NCI-H1694 treated with DMSO at 0.1 percent for 48 hours (cell line): ENCODE measurements at places on chromosomes 3 and 15.

DNA sequence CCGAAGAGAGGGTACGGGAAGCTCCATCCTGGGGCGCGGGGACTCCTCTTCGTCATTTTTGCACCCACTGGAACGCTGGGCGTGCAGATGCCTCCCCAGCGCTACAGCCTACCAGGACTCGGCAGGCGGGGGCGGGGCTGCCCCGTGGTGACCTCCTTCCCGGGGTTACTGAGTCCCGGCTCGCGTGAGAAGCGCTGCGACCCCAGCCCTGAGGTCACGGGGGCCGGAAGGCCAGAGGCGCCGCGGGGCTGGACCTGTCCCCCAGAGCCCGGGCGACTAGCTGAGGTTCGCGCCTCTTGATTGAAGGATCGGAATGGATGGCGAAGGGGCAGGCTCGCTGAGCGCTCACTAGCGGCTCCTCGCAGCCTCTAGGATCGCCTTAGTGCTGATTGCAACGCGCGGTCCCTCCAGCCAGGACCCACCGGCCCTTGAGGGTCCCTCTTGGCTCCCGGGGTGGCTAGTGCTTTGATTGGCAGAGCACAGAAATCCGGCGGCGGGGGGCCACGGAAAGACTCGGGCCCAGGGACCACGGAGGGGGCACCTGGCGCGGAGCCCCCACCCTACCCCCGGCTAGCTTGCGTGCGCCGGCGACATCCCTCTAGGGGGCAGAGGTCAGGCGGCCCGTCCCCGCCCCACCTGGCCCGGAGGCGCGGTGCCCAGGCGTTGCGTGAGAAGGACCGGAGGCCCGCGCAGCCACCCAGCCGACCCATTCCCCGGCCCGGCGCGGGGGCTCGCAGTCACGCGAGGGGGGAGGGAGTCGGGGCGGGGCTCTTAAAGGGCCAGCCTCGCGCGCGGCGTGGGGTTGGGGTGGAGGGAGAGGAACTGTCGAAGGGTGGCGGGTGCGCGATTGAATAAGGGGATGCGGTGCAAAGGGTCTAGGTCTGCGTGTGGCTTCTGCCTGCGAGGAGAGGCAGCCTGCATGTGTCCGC, 781 bp upstream of the CYP1A1 start:
- DNase-seq: no peak

DNA sequence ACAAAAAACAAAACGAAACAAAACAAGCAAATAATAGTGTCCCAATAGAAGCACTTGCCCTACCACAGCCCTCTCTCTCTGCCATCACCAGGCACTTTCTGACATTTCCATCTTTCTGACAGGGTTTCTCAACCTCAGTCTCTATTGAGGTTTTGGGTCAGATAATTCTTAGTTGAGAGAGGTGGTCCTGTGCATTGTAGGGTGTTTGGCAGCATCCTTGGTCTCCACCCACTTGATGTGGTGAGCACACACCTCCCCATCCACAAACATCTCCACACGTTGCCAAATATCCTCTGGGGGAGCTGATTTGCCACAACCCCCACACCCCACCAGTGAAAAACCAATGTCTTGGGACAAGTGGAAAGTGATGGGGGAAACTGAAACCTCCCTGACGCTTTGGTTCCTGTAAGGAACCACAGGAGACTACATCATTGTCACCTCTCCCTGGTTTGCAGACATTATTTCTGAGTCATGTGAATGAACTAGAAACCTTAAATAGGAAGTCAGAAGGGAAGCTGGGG, 733.7 kb upstream of the CFAP20DC start:
- no peak for DNase-seq

- no peak for DNase-seq
These were observed 684 bp upstream of the RPS27L start for GRCh38 chr15:63157891-63158431.

DNA sequence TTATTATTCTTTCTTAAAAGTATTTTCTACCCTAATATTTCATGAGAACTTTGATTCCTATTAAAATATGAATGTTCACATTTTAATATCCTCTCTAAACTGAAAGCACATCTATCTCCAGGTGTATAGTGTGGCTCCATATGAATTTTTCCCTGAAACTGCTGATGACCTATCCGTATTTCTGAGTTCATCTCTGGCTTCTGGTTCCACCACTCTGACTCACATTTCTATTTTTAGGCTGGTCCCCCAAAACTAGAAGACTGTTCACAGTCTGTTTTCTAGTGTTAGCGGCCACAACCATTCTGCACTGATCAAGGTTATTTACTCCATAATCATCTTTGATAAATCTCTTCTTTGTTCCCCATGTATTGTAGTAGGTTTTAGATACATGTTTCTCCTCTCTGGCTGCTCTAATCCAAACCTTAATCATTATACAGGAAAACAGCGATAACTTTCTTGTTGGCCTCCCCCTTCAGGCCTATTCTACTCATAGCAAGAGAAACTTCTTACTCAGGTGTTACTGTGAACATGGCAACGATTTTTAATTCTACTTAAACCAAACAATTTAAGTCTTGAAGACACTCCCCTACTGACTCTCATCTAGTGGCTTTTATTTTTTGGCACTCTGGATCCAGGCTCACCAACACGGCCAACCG, 12.8 kb downstream of the ADPGK start:
- DNase-seq: no peak

DNA sequence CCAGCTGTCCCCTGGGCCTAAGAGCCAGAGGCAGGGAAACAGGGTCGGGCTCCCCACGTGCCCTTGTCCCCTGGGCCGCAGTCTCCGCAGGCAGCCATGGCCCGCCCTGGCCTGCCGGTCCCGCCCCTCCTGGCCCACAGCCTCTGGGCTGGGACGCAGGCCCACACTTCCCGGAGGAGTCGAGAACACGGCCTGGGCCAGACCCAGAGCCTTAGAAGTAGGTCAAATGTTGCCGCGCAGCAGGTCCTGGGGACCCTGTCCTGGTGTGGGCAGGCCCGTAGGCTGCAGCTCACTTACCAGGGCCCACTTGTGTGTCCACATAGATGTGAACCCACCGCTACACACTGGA, 4.3 kb upstream of the MYL3 start:
- no peak for DNase-seq

GRCh38 chr3:169448501-169448900, 215.0 kb downstream of the MECOM start:
- no peak for DNase-seq

DNA sequence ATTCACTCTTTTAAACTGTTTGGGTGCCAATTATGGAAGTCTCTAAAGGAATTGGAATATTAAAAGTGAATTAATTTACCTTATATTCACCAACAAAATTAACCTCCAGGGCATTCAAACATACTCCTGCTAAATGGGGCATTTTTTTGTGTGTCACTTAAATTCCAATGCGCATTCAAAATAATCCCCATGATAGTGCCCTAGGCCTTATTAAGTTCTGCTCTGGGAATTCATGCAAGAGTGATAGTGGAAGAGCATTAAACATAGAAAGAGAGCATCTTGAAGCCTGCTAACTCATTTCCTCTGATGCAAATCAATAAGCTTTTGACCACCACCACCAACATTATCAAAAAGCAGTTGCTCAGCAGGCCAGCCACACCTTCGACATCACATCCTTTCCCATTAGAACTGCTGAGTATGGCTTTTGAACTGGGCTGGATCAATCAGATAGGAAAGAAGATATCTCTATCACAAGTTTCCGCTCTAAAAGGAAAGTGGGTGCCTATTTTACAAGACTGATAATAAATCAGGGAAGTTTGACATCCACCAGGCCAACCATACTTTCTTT, 156.7 kb downstream of the TMCO5A start:
- DNase-seq: no peak

GRCh38 chr3:25481386-25481785, 53.3 kb downstream of the RARB start:
- DNase-seq: no peak

DNA sequence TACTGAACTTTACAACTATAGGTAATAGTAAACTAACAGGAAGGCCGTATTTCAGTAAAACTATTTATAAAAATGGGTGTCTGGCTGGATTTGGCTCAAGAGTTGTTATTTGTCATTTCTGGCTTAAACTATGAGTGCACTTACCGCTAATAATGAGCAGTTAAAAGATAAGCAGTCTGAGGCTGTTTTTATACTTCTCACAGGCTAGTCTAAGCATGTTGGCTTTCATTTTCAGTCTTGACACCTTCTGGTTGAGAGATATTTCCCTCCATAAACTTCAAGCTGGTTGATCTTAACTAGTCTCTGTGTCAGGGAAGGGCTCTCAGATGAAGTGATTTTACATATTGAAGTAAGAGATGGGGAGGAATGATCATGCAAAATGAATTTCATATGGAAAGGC, 96.1 kb downstream of the RSRC1 start:
- DNase-seq: no peak

GRCh38 chr3:129663930-129664646, 57.6 kb upstream of the PLXND1 start:
- no peak for DNase-seq

DNA sequence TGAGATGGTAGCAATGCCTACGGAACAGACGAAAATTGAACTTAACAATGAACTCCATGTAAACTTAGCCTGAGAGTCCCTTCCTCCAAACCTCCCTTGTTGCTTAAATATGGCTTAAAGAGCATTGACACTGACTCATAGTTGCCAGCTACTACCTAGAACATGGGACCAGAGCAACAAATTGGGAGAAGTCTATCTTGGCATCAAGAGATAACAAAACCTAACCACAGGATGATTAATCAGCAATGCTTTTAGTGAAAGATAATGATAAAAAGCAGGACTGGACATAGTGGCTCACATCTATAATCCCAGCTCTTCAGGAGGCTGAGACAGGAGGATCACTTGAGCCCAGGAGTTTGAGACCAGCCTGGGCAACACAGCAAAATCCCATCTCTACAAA, 117.8 kb upstream of the MNS1 start:
- no peak for DNase-seq

DNA sequence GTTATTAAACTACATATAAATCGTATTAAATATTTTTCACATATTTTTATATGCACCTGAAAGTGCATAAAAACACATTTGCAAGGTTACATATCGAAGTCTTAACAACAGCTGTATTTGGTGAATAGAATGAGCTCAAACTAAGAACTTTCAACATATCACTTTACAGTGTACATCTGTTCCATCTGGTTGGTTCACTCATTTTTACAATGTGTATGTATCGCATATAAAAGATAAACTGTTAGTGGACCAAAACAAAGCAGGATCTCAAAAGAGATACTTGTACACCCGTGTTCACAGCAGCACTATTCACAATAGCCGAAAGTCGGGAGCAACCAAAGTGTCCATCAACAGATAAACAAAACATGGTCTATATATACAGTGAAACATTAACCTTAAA, 55.8 kb downstream of the TBL1XR1 start:
- no peak for DNase-seq

DNA sequence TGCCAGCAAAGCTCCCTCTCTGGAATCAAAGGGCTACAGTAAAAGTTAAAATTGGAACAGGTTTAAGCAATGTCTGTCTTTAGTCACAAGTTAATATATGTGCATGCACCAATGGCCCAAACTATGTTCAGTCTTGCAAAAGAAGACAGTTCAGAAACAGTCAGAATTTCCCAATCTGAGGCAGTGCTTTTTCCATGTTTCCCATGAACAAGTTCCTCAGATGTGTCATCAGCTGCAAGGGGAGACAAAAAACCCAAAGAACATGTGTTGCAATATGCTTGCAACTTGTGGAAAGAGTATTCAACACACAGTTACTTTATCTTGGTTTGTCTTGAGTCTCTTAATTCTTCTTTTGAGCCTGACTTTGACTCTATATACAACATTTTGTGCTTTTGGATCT, 148.4 kb downstream of the USP13 start:
- no peak for DNase-seq

DNA sequence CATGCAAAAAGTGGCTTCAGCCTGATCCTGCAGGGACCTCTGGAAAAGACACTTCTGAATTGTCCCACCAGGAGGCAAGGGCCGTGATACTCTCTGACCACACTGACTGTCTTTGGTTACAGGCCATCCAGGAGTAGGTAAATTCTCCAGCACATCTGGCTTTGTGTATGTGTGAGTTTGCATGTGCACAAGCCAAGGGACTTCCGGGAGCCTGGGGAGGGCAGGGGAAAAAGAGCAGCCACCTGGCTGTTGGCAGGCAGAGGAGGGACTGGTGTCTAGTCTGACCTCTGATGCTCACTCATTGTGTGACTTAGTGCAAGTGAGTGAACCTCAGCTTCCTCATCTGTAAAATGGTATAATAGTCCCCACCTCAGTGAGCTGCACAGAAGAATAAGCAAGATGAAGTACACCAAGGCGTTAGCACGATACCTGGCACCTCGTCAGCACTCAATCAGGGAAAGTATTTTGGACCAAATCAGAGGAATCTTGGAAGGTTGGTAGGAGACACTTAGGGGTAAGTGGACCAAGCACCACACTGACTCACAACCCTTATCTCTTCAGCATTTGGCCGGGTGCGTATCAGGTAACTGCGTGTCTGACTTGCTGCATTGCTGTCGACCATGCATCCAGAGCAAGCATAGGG, 19.1 kb downstream of the KLHL6 start:
- DNase-seq: no peak

GRCh38 chr3:127651516-127652172, 21.1 kb upstream of the ABTB1 start:
- no peak for DNase-seq

- DNase-seq: no peak
These were observed 69.9 kb downstream of the FILIP1L start for GRCh38 chr3:100044369-100044768.

- DNase-seq: no peak
These were observed 11.7 kb upstream of the MBNL1 start for GRCh38 chr3:152256851-152257562.

DNA sequence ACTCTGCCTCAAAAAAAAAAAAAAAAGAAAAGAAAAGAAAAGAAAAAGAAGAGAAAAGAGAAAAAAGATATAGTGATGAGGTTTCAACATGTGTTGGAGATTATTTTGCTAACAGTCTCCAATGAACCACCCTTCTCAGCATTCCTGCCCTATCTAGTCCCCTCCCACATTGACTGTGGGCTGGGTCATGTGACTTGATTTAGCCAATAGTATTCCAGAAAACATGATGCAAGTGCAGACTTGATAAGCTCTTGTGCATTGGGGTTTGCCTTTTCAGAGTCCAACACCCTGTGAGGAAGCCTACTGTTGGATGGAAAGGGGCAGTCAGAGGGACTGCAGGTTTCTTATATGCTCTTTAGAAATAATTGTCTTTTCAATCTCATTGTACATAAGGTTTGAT, 37.8 kb upstream of the MED12L start:
- DNase-seq: no peak

GRCh38 chr3:139136469-139137202, 91.9 kb upstream of the PRR23C start:
- DNase-seq: no peak

DNA sequence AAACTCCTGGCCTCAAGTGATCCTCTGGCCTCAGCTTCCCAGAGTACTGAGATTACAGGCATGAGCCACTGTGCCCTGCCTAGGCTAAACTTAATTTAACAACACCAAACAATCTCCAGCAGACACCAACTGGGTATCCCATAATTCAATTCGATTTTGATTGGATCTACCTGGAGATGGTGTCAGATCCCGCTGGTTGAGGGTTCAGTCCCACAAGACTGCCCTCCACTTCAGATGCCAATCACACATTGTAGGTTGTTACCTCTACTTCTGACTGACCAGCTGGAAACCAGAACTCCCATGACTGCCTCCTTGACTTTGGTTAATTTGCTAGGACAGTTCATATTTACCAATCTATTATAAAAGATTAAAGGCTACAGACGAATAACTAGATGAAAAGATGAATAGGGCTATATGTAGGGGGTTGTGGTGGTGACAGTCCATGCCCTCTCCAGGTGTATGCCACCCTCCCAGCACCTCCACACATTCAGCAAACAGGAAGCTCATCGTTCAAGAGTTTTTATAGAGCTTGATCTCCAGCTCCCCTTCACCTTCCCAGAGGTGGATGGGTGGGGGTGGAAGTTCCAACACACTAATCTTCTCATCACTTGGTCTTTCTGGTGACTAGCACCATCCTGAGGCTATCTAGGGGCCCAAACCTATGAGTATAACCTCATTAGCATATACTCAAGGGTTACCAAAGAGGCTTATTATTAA, 9.3 kb downstream of the B2M start:
- no peak for DNase-seq
